Astrocyte of the spinal cord (primary cell): ENCODE measurements at places on chromosomes 2 and 18.

DNA sequence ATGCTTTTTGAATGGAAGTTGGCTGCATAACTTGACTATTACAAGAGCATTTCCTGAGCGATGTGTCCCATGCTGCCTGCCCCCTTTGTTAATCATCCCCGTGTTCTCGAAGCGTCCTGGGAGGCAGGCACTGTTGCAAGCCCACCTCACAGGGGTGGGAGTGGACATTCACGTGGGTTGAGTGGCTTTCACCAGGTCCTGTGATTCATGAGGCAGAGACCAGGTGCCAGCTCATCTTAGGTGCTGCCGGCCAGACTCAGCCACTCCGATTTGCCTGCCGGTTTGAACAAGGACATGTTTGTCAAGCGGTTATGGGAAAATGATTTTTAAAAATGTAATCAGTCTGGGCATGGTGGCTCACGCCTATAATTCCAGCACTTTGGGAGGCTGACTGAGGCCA lies 112.5 kb downstream of the ZNF532 start:
- DNase-seq, result no peak

GRCh38 chr18:58609536-58609993 lies 19.3 kb downstream of the ALPK2 start:
- no peak for DNase-seq

- DNase-seq, result peak; percentile 87
These were observed 108.8 kb upstream of the ITGB6 start for GRCh38 chr2:160308915-160309314.

DNA sequence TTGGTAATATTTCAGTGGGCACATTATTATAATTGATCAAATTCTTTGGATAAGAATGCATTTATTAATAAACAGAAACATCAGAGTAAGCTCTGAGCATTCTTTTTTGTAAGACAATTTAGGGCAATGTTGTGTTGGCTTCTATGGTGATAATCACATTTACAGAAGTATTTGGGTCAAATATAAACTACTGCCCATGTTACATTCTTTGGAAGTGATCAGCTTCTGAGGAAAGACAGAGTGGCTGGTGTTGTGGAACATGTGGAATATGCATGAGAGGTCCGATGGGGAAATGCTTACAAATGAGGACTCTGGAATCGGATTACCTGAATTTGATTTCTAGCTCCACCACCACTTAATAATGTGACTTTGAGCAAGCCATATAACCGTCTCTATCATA lies 19.4 kb downstream of the SERPINB13 start:
- no peak for DNase-seq

- DNase-seq, result no peak
These were observed 11.7 kb downstream of the GPR75 start for GRCh38 chr2:53848062-53848461.

DNA sequence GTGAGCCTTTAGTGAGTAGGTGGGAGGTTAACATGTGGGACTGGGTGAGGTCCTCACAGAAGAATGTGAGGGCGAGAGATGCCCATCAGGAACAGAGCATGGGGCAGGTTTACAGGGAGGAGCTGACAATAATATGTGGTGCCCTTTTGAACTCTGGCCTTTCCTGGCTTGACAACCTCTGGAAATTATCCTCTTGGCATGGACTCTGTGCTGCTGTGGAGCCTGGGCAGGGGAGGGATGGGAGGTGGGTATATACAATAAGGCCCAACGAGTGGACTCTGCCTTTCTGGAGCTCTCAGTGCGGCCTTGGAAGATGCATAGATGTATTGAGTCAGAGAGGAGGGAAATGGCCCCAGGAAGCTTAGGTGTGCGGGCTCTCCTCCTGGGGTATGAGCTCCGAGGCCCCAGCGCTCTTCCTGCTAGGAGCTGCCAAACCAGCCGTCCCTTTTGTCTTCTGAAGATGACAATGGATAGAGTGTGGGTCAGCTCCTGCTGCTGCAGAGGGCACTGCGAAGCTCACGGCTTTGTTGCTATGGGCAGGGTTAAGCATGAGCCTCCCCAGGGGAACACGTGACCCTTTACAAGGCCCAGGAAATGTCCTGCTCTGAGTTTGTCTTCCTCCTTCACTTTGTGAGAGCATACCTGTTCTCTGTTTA lies 8.7 kb upstream of the PSD4 start:
- no peak for DNase-seq

DNA sequence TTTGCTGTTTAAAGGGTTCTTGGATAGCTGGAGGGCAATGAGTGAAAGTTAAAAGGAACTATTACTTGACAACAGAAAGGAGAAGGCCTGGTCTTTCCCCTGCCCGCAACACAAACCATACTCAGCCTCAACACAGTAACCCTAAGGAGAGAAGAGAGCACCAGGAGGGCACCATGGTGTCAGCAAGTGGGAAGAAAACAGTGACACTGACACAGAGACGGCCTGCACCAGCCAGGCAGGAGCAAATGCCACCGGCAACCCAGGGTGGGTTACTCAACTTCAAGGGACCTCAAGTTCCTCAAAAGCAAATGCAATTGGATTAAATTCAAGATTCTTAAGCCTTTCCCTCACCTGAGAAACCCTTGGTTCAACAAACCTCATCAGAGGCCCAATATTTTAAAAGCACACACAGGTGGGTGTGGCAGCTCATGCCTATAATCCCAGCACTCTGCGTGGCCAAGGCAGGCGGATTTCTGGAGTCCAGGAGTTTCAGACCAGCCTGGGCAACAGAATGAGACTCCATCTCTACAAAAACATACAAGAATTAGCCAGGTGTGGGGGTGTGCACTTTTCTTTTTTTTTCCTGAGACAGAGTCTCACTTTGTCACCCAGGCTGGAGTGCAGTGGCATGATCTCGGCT lies 52.3 kb downstream of the TFCP2L1 start:
- DNase-seq, result no peak

GRCh38 chr2:174335254-174335987 lies 667 bp downstream of the SP9 start:
- no peak for DNase-seq
